ENCODE measurements at places on chromosomes 2 and 18.

- no peak for DNase-seq
Observed at GRCh38 chr18:73711256-73711655, 436.4 kb downstream of the FBXO15 start.

DNA sequence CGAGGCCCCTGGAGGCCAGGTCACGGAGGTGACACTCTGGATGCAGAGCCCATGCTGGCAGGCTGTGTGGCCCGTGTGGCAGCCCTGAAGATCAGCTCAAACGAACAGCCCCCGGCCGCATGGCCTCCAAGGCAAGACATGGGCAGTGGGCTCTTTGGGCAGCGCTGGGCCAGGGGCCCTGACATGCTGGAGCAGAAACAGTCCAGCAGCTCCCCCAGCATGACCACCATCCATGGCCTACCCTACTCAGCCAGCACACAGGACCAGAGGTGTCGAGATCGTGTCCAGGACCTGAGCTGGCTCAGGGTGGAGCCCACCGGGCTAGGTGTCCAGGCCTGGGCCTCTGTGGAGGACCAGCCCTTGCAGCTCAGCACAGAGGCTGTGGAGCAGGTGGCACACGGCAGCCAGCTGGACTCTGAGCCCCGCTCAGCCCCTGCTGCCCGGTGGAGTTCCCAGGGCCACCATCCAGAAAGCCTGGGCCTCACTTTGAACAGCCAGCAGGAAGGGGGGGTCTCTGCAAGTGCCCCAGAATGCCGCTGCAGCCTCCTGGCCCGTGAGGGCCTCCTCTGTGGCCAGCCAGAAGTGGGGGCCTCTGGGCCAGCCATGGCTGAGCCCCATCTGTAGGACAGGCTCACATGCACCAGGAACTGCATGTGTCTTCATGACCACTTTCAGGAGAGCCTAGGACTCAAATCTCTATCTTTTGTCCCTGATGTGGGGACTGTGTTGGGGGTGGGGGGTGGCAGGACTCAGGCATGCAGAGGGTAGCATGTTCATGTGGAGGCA lies 8.9 kb downstream of the AMER3 start:
- no peak for DNase-seq

DNA sequence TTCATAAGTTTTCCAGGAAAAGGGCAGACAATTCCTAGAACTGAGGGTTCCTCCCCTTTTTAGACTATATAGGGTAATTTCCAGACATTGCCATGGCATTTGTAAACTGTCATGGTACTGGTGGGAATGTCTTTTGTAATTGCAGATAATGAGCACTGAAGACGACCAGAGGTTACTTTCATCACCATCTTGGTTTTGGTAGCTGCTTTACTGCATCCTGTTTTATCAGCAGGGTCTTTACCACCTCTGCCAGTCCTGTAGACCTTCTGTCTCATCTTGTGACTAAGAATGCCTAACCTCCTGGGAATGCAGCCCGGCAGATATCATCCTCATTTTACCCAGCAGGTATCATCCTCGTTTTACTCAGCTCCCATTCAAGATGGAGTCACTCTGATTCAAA lies 583.9 kb upstream of the KLHL29 start:
- no peak for DNase-seq

DNA sequence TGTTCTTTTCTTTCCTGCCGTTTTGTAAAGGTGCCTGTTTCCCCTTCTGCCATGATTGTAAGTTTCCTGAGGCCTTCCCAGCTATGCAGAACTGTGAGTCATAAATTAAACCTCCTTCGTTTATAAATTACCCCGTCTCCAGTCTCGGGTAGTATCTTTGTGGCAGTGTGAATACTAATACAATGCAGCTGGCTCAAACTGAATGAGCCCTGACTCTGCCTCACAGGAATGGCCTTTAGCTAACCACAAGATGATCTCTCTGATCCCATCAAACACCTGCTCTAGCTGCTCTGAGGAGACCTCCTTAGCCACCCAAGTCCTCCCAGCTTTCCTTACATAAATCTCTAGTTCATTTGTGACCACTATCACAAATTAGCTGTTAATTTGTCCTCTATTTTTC lies 41.5 kb upstream of the CAB39 start:
- DNase-seq: no peak

DNA sequence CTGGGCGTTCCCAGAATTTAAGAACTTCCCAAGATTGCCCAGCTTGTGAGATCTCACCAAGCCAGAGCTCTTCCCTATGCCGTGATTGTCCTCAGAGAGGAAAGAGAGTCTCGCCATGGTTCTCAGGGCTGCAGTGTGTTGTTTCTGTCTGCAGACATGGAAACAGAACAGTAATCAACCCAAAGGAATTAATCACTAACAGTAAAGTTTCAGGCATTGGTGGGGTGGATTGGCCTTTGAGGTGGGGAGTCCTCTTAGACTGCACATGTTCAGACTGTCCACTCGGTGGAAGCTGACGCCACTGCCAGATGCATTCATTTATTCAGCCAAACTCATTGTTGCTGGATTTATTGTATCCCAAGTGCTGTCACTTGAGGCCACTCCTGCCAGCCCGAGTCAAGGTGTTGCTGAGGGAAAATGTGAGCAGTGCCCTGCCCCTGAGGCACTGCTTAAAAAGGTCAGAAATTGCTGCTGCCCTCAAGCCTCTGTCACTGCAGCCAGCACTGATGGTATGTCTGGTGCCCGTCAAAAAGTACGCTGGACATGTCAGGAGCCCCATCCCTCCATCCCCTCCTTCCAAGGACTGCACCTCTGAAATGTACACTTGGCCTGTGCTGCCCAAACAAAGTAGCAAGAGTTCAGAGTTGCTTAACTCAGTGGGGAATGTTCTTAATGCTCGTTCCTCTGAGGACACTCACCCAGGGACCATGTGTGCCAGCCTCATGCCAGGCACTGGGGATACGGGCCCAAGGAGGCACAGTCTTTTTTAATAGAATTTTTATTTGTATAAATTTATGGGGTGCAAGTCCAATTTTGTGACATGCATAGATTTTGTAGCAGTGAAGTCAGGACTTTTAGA lies 201.0 kb downstream of the GLI2 start:
- no peak for DNase-seq

GRCh38 chr18:25134861-25135260 lies 217.1 kb downstream of the ZNF521 start:
- DNase-seq: no peak

GRCh38 chr18:9058406-9058805 lies 44.1 kb upstream of the NDUFV2 start:
- no peak for DNase-seq

DNA sequence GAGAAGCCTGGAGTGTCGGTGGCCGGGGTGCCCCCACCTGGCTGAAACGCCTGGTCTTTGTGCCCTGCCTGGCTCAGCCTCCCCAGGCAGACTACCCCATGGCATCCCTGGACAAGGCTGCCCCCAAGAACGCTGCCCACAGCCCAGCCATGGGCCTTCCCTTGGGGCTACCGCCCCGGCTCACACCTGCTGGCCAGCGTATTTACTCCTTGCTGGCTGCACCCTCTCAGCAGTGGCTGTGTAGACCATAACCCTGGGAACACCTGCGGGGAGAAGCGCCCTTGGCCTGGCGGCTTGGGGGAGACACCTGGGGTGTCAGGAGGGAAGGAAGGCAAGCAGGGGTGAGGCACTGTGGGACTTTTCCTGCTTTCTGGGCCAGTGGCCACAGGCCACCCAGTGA lies 17.3 kb downstream of the CAPN10 start:
- no peak for DNase-seq

GRCh38 chr2:111910609-111911277 lies 12.3 kb downstream of the MERTK start:
- no peak for DNase-seq

GRCh38 chr2:8121022-8121825 lies 560.6 kb upstream of the ID2 start:
- no peak for DNase-seq

GRCh38 chr18:9825571-9826073 lies 60.2 kb upstream of the TXNDC2 start:
- DNase-seq: no peak

DNA sequence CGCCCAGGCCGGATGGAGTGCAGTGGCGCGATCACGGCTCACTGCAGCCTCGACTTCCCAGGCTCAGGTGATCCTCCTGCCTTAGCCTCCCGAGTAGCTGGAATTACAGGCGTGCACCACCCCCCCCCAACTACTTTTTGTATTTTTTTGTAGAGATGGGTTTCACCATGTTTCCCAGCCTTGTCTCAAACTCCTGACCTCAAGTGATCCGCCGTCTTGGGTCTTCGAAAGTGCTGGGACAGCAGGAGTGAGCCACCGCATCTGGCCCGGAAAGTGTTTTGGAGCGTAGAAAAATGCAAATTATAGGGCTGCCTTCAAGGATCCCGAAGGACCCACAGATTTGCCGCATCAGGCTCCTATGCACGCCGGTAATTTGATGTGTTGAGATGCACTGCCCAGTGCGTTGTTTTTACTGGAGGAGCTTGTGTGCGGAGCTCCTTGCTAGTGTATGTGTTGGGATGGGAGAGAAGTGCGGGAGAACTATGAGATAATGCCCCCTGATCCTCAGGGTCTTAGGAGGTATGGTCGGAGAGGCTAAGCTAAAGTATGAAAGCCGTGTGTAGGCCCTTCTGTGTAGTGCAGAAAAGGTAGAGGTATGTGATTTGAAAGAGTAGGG lies 1.2 kb upstream of the CLASP1 start:
- no peak for DNase-seq

- no peak for DNase-seq
Observed at GRCh38 chr2:85755122-85756027, 1.6 kb downstream of the ATOH8 start.

- no peak for DNase-seq
Observed at GRCh38 chr18:8177330-8178016, 431.8 kb upstream of the RAB12 start.

GRCh38 chr2:188050726-188051125 lies 240.9 kb upstream of the GULP1 start:
- DNase-seq: no peak

- no peak for DNase-seq
Observed at GRCh38 chr2:239133945-239134570, 266.8 kb downstream of the HDAC4 start.

GRCh38 chr2:180474716-180475115 lies 467.6 kb upstream of the CWC22 start:
- DNase-seq: no peak

- no peak for DNase-seq
Observed at GRCh38 chr2:186629250-186629996, 39.6 kb downstream of the ITGAV start.

DNA sequence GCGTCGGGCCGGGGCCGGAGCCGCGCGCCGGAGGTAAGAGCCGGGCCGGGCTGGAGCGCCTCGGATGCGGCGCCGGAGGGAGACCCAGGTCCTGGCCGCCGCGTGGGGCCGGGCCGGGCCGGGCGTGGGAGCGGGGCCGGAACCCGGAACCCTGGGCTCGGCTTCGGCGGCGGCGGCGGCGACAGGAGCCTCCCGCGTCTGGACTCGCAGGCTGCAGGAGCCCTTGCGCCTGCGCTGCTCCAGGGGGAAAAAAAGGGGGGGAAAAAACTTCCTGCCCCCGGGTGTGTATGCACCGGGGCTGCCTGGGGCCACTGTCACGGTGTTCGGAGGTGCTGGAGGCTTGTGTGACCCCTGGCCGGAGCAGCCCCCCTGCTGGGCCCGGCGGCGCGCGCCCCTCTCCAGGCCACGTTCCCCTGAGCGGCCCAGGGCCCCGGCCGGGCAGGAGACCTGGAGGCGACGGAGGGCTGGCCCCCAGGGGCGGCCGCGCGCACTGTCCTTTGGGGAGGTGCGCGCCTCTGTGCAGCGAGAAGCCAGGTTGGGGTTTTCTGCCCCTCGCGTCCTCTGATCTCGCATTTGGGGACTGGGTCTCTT lies 864 bp downstream of the KLHL29 start:
- no peak for DNase-seq

- no peak for DNase-seq
Observed at GRCh38 chr2:71989671-71990070, 158.0 kb downstream of the CYP26B1 start.

DNA sequence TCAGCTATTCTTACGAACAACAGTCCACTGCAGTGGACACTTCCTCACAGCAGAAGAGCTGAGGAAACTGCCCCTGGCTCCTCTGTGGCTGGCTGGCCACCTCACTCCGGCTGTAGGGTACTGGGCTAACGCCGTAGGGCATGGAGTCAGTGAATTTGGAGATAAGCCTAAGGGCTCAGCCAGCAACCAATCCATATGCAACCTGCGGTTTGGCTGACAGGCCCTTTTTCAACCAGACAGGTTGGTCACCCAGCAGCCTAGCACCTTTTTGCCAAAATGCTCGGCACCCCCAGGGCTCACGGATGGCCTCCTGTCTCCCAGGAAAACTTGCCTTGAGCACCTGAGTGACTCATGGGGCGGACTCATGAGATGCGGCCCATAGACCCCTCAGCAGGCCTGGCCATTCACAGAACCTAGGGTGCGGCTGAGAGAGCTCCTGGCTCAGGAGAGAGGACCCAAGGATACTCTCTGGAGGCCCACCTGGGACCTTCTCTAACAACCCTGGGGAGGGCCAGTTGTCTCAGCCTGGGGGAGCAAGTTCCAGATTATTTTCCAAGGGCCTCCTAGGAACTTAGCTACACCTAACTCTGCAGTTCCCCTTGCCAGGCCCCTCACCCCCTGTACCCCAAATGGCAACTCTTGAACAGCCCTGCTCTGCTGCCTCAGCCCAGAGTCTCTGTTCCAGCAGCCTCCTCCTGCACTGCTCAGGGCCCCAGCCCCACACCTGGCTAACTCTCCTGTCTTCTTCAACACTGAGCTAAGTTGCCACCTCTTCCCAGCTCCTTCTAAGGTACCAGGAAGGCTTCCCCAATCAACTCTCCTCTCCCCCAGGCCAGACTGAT lies 252.1 kb downstream of the CYP26B1 start:
- DNase-seq: no peak

DNA sequence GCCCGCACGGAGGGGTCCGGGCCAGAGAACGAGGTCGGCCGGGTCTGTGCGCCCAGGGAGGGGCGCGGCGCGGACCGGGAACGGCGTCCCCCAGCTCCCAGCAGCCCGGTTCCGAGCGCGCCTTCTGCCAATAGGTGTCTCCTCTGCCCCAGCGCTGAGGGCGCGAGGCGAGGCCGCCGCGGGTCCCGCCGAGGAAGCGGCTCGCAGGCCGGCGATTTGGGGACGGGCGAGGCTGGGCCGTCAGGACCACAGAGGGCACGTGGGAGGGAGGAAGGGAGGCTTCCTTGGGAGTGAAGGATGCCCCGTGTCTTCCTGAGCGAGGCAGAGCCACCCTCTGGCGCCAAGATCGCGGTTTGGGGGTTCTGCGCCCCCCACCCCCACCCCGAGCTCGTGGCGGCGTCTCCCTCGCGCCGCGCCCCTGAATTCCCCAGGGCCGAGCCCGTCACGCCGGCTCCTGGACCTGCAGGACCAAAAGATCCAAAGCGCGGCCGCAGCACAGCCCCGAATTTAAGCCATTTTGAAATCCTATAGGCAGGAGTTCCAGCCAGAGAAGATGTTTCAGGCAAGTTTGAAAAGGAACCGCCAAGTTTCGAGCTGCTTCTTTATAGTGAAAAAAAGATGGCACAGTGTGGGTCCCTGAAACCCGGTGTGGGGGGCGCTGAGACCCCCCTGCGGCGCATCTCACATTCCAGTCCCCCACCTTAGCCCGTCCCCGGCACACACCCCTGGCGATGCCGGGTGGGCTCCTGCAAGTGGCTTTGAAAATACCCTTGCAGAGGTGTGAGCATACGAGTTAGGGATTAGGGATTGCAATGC lies 909 bp downstream of the NFATC1 start:
- no peak for DNase-seq

Measured in hypothalamus (tissue), 51 donors.